Kasumi-1 (cell line): ENCODE measurements at places on chromosomes 4 and X.

DNA sequence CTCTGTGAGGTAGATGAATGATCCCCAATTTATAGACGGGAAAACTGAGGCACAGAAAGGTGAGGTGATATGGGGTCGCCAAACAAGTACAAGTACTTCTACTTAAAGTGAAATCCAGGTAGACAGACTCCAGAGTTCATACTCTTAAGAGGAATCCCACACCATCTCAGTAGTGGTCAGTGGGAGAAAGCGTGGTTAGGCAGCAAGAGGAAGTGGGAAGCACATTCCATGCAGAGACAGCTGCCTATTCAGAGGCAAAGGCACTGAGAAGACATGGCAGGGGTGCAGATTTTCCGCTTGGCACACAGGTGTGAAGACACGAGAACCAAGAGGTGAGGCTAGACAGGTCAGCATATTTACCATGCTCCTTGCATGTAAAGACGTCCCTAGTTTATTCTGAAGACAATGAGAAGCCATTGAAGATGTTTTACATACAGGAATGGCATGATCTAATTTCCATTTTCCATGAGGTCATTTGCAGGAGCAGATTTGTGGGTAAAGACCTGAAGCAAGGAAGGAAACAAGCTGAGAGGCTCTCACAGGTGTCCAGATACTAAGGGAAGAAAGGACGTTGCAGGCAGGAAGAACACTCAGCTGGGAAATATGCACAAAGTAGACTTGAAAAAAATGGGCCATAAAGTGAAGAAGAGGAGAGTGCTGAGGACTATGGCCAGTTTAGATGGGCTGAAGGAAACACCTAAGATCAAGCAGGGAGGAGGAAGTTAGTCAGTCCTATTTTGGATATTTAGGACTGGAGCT is 17.3 kb upstream of the CLNK start:
- DNase-seq = no peak

DNA sequence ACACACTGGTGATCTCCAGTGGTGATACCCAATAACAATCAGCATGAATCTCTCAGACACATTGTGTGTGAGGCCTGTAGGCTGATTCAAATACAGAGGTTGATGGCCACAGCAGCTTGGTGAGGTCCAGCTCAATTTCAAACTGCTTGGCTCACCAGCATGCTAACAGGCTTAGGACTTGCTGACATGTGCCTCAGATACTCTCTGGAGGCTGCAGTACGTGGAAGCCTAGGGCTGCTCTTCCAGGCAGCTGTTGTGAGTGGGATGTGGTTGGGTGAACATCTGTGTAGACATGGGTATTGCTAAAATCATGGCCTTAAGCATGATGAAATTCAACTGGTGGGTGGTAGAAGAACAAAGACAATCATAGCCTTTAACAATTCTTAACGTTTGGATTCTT is 4.3 kb downstream of the CXCL9 start:
- no peak for DNase-seq

DNA sequence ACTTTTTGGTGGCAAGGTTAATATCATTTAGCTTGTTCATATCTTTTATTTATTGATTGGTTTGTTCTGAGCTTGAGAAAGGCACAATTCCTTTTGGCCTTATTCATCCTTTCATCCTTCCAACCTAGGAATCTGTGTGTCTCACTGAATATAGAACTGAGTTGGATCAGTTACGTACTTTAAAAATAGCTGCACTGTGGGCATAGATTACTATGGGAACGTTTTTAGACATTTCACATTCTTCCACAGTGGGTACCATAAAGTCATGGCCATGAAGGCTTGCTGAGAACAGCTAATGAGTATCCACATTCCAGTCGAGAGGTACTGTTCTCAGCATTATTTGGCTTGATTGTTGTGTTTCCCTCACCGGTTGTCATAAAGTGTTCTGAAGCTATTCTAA is 217.0 kb upstream of the DKK2 start:
- no peak for DNase-seq

- no peak for DNase-seq
Observed at GRCh38 chr4:5971078-5971450, 47.2 kb downstream of the C4orf50 start.

DNA sequence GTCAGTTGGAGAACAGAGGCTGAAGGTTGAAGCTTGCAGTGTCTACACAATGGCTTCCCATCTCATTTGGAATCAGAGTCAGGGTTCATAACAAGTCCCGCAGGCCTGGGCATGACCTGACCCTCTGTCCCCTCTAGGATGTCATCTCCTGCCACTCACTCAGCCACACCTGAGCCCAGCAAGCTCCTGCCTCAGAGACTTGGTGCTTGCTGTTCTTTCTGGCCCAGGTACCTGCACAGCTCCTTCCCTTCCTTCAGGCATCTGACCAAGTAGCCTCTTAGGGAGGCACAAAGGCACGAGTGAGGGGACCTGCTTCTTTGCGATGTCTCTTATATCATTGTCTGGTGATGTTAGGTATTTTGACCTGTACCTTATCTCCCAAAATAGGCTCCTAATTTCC is 9.0 kb downstream of the ZBTB49 start:
- no peak for DNase-seq

DNA sequence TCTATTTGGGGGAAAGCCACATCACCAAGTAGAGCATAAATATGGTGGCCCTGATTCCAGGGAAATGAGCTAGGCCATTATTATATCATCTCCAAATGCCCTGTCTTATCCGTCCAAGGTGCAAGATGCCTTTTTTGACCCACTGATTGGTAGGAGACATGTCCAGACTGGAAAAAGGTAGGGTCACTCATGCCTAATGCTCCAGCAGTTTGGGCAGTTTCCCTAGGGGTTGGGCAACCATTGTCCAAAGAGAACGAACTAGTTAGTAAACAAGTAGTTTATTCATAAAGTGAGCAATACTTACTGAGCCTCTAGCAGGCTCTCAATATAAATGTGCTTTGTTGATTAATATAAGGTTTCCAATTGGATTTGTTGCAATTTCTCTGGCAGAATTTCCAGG is 6.2 kb downstream of the FHDC1 start:
- DNase-seq = no peak

DNA sequence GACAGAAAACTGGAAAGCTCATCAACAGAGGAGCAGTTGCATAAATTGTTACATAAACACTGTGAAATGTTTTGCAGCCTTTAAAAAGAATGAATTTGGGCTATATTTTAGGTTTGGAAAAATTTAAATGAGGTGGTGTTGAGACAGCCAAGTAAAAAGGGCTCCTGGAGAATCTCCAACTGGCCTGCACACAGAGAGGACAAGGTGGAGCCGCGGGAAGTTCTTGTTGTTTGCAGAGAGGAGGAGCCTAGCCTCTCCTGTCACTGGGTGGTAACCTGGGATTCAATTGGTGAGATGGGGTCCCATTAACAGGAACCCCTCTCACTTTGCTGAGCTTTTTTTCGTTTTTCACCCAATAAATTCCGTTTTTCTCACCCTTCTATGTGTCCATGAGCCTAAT is 13.4 kb downstream of the GIMD1 start:
- no peak for DNase-seq

- no peak for DNase-seq
Observed at GRCh38 chrX:15750611-15751154, 12.6 kb downstream of the CA5B start.

GRCh38 chr4:125891597-125892258 is 577.0 kb downstream of the FAT4 start:
- no peak for DNase-seq

GRCh38 chrX:39487166-39487968 is 610.4 kb downstream of the BCOR start:
- DNase-seq = no peak

GRCh38 chr4:7359400-7360062 is 75.2 kb downstream of the PSAPL1 start:
- DNase-seq = no peak

DNA sequence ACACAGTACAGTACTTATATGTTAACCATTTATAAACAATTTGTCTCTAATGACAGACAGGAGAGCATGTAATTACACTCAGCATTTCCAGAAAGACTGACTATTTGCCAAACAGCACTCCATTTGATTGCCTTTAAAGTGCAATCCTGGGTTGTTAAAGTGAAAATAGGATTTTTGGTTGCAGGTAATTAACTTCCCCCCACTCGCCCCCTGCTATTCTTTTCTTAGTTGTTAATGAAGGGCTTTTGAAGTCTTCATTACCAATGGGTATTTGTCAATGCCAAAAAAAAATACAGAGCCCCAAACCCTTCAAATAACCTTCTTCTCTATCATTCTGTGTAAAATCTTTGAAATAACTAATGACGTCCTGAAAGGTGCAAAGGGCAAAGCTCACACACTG is 825.6 kb downstream of the STPG2 start:
- DNase-seq = no peak

GRCh38 chr4:73281396-73281795 is 22.8 kb upstream of the ANKRD17 start:
- DNase-seq = no peak

DNA sequence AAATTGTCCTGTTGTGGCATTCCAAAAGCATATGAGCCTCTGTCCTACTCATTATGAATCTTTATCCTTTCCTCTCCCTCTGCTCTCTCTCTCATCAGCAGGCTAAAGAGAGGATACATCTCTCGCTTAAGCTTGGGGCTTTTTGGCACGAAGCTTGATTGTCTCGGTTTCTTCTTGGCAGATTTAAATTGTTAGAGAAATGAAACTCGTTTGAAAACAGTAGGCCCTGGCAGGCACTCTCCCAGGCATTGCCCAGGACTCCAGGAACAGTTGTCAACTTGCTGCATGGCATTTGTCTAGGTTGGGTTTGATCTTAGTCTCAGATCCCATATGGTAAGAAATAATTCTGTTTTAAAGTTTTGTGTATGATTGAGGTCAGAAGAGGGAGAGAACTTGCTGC is 35.5 kb downstream of the NAA11 start:
- no peak for DNase-seq

- DNase-seq = no peak
Observed at GRCh38 chr4:184329235-184329634, 111.6 kb upstream of the ENPP6 start.
